Activated CD4-positive, alpha-beta T cell treated with anti-CD3 and anti-CD28 coated beads, Interleukin-2, amount 10 ng/mL, durations not matched to agents 24 days and 14 days (primary cell): ENCODE measurements at places on chromosomes 5 and 9. TPM values are rescaled to one million over a fixed set of nuclear protein-coding genes. Genes with fewer than 3 reads are reported as not detected.

- DNase-seq, result no peak
Measured at GRCh38 chr5:10577371-10578292, 13.8 kb downstream of the ANKRD33B start.

DNA sequence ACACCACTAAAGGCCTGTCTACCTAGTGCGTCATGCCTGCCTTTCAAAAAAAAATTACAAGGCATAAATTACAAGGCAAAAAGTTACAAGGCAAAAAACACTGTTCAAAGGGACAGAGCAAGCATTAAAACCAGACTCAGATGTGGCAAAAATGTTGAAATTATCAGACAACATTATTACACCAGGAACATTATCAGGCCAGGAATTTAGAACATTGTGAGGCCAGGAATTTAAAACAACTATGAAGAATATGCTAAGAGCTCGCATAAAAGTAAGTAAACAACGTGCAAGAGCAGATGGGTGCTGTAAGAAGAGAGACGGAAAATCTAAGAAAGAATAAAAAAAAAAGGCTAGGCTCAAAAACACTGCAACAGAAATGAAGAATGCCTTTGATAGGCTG lies 18.2 kb upstream of the MLANA start:
- no peak for DNase-seq

GRCh38 chr5:137440795-137441194 lies 58.3 kb downstream of the SPOCK1 start:
- DNase-seq, result no peak

GRCh38 chr9:82546136-82546535 lies 516.8 kb downstream of the RASEF start:
- no peak for DNase-seq

DNA sequence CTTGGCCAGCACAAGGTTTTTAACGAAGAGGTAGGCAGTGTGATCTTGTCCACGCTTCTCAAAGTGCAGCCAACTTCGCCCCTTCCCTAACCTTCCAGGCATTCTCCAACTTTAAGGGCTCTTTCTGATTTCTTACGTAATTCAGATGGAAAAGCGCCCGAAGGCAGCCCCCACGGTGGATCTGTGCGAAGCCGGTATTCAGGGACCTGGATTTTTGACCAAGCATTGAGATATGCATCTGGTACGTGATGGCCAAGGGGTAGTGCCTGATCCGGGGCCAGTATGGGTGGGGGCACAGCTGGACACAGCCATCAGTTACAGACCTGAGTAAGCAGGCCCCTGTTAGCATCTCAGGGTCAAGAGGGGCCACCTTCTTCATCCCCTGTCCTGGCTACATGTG lies 80.0 kb downstream of the AMBP start:
- DNase-seq, result no peak

GRCh38 chr5:43616535-43616934 lies 13.6 kb downstream of the NNT start:
- no peak for DNase-seq

DNA sequence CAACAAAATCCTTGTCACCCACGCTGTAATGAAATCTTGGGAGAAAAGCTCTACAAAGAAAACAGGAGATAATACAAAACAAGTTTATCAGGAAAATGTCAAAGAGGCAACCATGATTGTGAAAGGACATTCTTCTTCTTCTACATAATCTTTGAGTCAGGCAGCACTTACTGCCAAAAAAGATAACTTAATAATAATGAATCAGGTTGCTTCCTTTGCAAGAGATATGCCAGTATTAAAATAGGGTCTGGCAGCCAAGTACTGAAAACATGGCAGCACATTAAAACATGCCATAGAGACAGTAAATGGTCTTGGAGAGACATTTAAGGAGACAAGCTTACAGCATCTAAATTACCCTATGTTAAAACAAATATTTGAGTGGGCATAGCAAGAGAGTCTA lies 1573.4 kb downstream of the EFNA5 start:
- no peak for DNase-seq

DNA sequence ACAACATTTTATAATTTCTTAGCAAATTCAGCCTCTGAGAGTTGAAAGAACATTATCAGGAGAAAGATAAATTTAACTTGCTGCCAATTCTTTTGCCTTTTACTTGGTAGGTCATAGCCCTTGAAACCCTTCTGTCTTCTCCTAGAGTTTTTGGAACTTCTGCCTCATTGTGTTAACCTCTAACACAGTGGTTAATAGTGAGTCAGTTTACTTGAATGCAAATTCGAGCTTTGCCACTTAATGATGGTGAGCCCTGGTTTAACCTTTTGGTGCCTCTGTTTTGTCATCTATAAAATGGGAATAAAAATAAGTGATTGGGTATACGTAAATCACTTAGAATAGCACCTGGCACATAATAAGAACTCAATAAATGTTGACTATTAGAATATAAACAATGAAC lies 1.8 kb upstream of the INIP start:
- no peak for DNase-seq

SHROOM1 gene
- 5.3 and 7.4 TPM in 2 replicates for total RNA-seq

CSF1R gene
- total RNA-seq, result 0.14 TPM in 1 of 2 replicates, not detected in the other

PLEKHG4B gene
- total RNA-seq, result not detected in 2 replicates
